ENCODE measurements at places on chromosomes 2 and 18. TPM values are rescaled to one million over a fixed set of nuclear protein-coding genes. Genes with fewer than 3 reads are reported as not detected.

- no peak overlapping the region for H3K27ac ChIP-seq
- H3K4me3 ChIP-seq: no peak overlapping the region
- no peak for DNase-seq
- peaks cover 11% of the 10 kb centered on the region for H3K27me3 ChIP-seq
- no peaks in the 10 kb centered on the region for H3K36me3 ChIP-seq
These were observed 4.9 kb downstream of the RALB start for GRCh38 chr2:120257522-120257921.

GRCh38 chr2:236674238-236674637 is 104.6 kb downstream of the ACKR3 start:
- no peaks in the 10 kb centered on the region for H3K27me3 ChIP-seq
- H3K27ac ChIP-seq: no peak overlapping the region
- no peak for DNase-seq

DNA sequence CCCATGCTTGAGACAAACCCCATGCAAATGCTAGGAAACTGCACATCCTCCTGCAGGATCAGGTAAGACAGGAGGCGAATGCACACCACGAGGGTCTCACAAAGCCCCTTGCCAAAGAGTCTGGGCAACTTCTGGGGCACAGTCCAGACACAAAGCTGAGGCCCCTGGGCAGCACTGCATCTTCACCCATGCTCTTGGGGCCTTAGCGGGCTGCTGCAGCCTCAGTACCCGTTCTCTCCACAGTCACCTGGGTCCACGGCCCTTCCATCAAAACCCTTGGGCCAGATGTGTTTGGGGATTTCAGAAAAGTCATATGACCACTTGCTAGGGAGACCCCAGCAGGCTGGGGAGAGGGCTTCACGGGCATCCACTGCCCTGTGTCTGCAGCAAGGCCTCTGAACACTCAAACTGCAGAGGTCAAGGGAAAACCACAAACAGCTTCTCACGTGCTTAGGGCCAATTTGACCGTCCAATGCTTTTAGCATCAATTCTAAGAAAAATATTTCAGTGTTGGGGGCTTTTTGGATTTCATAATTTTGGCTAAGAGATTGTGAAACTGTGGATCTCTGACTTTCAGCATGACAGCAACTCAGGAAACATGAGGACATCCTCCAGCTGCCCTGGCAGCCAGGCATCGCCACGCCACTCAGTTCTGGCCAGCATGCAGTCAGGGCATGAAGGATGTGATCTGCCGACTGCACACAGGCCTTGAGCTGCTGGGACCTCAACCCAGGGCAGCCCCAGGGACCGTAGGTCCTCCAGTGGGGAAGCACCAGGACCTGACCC is 20.0 kb downstream of the PASK start:
- H3K4me1 ChIP-seq: no peaks in the 10 kb centered on the region
- no peak for DNase-seq
- H3K4me3 ChIP-seq: no peak overlapping the region
- no peaks in the 10 kb centered on the region for H3K27me3 ChIP-seq

Gene MAPRE2
- 32.6 TPM for total RNA-seq

DNA sequence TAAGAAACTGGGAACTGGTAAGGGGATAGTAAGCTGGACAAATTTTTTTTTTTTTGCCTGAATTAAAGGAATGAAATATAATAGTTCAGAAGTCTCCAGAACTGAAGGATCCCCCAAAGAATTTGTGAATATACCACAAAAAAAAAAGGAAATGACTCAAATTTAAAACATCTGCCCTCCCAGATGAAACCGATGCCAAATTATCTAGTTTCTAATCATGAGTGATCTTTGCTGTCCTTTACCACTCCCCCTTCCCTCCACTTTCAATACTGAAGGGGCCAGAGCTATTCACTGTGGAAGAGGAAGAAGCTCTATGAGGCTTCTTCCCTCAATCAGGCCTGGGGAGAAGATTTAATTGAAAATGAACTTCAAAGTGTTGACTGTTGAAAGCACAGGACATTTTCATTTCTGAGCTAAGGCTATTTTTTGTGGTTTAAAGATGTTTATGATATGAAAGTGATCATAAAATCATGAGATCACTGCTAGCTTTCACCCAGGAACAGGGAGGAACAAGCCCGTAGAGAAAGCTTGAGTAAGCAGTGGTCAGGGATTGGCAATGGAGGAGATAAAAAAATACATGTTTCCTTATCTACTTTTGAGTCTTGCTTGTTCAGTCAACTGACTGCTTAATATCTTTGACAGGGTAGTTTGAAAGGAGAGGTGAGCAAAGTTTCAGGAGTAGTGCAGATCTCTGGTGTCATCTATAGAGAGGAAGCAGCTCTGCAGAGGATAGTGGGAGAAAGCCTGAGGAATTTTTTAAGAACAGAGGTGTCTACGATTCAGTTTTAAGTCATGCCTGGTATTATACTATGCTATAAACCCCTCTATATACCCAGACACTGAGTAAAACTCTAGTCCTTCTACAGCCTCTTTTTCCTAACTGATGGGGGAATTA is 409.5 kb upstream of the FIGN start:
- no peak overlapping the region for H3K27ac ChIP-seq
- no peak overlapping the region for H3K4me3 ChIP-seq
- H3K4me1 ChIP-seq: no peaks in the 10 kb centered on the region

Gene HMSD
- 4.8 TPM for total RNA-seq

GRCh38 chr2:191117341-191117740 is 33.5 kb downstream of the STAT4 start:
- H3K27ac ChIP-seq: no peak overlapping the region
- DNase-seq: no peak
- no peaks in the 10 kb centered on the region for H3K27me3 ChIP-seq
- H3K36me3 ChIP-seq: no peaks in the 10 kb centered on the region
- H3K4me1 ChIP-seq: no peaks in the 10 kb centered on the region

Gene C2orf92
- total RNA-seq: 5.2 TPM

Measured in H1 (cell line).